ENCODE measurements at places on chromosomes 11 and 22.
A peak's percentile ranks its signal among the peaks of the same experiment; 100 is the strongest.

DNA sequence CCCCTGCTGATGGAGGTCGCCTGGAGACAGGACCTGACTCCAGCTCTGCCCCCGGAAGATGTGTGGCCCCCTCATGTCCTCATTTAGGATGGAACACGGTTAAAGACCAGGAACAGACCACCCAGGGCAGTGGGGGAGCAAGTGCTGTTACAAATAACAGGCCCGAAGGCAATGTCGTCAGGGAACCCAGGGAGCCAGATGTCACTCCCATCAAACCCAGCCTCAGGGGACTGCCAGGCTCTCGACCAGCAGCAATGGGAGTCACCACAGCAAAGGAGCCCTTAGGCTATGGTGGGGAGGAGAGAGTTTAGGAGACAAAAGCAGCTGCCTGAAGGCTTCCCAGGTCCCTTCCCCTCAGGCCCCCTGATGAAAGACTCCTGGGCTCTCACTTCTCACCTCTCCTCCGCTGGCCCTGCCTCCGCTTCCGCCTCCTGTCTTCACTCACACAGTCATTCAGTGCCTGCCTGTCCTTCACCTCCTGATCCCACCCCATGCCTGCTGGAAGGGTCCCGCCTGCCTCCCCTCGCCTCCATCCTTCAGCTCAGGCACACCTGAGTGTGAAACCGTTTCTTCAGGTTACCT lies 4.4 kb downstream of the RPS19BP1 start:
- ATAC-seq, result no peak

- peak; percentile 30 for ATAC-seq
Measured at GRCh38 chr11:130435671-130436070, 7.3 kb upstream of the ADAMTS8 start.

GRCh38 chr11:76797341-76798201 lies 14.4 kb downstream of the TSKU start:
- ATAC-seq, result no peak

GRCh38 chr11:105110688-105111030 lies 28.9 kb downstream of the CARD18 start:
- ATAC-seq, result no peak

DNA sequence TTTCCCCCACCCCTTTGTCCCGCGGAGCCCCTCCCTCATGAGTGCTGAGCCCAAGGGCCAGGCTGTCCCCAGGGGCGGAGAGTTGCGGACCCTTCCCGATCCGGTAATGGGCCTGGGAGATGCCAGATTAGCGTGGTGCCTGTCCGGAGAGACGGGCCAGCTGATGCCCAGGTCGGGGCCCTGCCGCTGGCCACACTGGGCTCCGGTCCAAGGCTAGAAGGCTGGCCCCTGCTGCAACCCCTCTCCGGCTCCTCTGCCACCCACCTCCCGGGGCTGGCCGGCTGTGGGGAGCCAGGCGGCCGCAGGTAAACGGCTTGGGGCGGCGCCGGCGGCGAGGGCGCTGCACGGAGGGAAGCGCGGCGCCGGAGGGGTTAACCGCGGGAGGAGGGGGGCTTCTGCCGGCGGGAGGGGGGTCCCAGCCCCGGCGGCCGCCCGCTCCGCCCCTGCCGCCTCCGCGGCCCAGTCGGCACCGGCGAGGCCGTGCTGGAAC lies at the start of gene KCNK4:
KCNK4 (plus strand) TSS at position 41 of the 490 bp plus-strand sequence. CDS start 1,717 bp downstream, outside the sequence.
- ATAC-seq, result peak; percentile 9

GRCh38 chr11:7655253-7656217 lies 17.8 kb downstream of the CYB5R2 start:
- no peak for ATAC-seq

- no peak for ATAC-seq
Measured at GRCh38 chr22:22554587-22555284, 4.3 kb downstream of the PRAME start.

DNA sequence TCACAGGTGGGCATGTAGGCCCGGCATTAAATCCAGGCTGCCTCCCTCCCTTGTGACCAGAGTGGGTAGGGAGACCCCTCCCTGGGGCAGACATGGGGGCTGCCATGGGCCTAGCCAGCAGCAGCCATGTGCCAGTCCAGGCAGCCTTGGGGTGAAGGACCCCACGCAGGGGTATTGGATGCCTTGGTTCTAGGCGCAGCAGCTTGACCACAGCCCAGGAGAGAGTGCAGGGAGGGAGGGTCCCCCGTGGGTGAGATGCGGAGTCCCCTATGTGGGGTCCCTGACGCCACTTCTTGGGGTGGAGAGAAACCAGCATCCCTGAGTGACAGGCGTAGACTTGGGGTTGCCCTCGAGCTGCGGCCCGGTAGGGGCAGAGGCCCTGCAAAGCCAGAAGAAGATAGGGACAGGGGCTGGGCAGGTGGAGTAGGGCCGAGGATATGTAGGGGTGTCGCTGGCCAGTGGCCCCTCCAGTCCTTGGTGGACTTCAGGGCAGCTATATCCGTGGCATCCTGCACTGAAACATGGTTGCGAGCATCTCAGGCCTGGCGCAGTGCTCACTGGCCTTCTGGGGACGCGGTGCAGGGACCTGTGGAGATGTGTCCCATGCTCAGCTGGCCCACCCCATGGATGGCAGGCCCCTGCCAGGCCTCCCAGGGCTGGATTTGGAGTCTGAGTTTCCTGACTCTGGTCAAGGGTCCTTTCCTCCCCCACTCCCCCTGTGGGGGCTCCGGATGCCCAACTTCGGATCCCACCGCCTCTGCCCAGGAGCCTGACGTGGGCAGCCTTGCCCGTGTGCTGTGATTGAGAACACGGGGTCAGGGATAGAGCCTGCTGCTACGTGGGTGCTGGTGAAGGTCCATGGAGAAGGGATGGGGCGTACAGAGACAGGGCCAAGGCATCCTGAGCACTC lies 1179.8 kb downstream of the BRD1 start:
- ATAC-seq, result no peak

- ATAC-seq, result no peak
Measured at GRCh38 chr11:67667490-67668191, 6.8 kb downstream of the ALDH3B2 start.

DNA sequence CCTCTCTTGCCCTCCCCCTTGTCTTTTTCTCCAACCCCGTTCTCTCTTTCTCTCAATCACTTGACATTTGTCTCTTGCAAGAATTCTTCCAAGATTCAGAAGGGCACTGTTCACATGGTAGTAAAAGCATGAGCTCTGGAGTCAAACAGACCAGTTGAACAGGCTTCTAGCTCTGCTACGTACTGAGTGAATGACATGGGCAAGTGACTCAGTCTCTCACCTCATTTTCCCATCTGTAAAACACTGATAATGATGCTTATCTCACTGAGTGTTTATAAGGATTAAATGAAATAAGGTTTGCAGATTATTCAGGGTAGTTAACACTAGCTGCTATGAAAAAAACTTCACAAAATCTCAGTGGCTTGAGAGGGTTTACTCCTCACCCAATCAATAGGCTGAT lies 5.9 kb upstream of the IL10RA start:
- ATAC-seq, result no peak

DNA sequence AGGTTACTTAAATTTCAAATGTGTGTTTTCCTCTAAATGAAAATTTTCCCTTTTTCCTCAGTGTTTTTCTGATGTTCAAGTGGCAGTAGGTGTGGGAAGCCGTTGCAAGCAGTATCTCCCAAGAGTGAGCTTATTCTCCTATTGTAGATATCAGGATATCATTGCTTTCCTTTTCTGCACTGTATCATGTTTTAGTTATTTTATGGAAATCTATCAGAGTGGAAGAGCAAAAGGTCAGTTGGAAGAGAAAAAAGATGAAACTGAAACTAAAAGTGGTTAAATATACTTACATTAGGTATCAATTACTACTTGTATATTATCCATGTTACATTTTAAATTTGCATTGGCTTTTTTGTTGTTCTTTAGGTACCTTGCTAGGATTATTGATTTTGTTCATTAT lies 57.0 kb downstream of the PDE3B start:
- no peak for ATAC-seq

- ATAC-seq, result peak; percentile 41
Measured at GRCh38 chr22:31680861-31681341, 18.9 kb upstream of the PISD start.

- no peak for ATAC-seq
Measured at GRCh38 chr11:123427405-123427804, 2.7 kb upstream of the GRAMD1B start.

DNA sequence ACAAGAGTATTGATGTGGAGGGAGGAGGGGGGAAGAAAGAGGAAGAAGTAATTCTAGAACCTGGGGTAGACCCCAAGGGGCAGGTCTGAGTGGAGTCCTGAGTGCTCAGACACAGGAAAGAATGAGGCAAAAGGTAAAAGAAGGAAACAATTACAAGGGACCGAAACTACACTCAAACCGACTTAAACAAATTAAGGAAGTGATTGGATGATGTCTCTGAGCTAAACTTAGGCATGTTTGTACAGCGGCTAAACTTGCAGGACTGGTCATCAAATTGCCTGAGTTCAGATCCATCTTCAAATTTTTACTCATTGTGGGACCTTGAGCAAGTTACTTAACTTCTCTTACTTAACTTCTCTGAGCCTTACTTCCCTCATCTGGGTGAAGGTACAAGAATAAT lies 86.3 kb upstream of the LRRC55 start:
- no peak for ATAC-seq

DNA sequence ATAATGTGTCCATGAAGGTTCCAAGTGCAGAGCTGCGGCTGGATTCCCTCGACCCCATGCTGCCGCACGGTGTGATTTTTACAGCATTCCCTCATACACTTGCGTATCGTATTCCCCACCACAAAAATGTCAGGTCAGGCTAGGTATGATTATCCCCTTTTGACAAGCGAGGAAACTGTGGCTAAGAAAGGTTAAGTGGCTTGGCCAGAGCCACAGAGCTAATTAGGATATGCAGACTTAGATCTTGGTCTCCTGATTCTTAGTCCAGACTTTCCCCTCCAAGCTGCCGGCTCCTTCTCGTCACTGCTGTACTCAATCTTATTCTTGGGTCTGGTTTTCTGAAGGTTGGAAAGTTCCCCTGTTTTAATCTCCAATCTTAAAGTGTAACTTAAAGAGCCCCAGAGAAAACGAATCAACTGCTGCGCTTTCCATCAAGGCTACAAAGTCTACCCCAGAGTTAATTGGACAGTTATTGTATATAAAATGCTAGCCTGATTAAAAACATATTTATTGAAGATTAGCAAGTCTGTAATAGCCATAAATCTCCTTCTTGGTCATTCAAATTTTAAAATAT lies 176.6 kb downstream of the ADAMTS15 start:
- no peak for ATAC-seq

DNA sequence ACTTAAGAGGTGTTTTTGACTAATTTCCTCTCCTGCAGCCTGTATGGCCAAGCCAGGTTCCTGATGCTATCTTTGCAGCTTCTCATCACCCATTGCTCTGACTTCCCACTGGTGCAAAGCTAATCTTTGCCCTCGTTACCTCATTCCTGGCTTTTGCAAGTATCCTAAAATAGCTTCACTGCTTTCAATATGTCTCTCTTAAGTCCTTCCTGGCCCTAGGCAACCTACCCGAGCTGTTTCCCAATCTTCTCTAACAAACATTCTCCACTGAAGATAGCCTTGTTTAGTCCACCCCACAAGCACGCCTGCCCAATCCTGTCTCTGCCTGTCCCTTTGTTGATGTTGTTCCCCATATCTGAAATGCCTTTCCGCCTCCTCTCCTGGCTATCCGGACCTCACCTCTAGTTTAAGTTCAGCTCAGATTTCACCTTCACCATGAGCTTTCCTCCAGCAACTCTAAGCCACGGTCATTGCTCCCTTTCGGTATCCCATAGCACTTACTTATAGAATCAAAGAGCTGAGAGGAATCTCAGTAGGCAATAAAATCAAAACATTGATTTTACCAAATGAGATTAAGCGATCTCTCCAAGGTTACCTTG lies 30.1 kb upstream of the CECR2 start:
- ATAC-seq, result no peak

GRCh38 chr11:72684236-72684912 lies 10.2 kb upstream of the PDE2A start:
- ATAC-seq, result peak; percentile 87

- no peak for ATAC-seq
Measured at GRCh38 chr22:47050401-47051051, 288.1 kb downstream of the TBC1D22A start.

DNA sequence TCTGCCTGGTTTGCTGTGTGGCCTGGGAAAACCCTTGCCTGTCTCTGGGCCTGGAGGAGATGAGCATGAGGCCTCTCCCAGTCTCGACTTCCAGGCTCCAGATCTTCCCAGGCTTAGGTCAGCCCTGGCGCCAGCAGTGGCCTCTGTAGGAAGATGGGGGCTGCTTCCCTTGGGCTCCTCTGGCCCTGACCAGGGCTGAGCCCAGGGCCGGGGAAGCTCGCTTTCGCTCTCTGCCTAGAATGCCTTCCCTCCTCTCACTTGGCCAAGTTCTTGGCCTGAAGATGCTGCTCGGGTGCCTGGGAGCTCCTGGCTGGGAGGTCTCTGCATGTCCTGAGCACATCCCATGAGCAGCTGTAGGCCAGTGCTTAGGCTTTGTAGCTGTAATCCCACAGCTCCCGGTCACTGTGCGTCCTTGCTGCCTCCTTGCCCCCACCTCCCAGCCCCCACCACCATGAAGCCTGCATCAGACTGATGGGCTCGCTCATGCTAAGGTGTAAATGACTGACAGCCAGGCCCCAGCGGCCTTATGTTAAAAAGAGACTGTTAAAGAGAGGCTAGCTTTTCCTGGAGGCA lies 25.5 kb downstream of the SHISAL1 start:
- no peak for ATAC-seq

DNA sequence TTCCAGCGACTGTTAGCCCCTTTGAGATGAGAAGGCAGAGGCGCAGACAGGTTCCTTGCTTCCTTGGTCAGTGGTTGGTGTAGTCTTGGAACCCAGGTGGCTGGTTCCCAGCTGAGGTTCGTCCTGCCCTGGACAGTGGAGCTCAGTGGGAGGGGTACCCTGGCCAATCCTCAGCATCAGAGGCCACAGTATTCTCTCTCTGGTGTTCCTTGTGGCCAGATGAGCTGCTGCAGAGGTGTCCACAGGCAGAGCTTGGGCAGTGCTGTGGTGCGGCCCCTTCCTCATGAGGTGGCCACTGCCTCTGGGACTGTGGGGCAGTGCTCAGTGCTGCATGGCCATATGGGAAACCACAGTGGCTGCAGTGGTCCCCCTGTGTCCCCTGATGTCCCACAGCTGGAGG lies 61.8 kb downstream of the CTTN start:
- no peak for ATAC-seq

DNA sequence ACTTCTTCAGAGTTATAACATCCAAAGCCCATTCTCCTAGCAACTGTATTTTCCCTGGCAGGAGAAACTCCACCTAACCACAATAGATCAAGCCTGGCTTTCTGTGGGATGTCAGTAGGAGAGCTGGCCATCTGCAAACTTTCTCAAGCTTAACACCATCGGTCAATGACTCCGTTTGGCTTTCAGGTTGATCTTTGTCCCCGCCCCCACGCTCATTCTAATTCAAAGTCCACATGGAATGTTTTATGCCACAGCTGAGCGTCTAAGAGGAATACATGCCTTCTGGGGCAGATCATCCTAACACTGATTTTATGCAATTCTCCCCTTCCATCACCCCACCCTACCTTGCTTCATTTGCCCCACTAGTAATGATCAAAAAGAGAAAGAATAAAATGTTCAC lies 4.8 kb downstream of the GVQW3 start:
- no peak for ATAC-seq

GRCh38 chr22:27641049-27641795 lies 160.3 kb downstream of the MN1 start:
- ATAC-seq, result no peak
